ENCODE measurements at places on chromosomes 4 and X.

DNA sequence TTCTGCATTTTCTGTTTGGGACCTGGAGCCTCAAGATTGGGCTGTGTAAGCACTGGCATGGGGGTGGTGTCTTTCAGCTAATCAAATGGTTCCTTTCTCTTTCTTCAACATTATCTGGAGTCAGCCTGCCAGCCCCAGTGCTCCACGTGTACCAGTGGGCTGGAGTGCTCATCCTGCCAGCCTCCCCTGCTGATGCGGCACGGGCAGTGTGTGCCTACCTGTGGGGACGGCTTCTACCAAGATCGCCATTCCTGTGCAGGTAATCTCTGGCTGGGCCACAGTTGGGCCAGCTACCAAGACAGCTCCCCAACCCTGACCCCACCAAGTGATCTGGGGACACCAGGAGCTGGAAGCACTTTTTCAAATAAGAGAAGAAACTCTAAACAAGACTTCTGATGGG lies 229.2 kb downstream of the FRAS1 start:
- no peak for DNase-seq

DNA sequence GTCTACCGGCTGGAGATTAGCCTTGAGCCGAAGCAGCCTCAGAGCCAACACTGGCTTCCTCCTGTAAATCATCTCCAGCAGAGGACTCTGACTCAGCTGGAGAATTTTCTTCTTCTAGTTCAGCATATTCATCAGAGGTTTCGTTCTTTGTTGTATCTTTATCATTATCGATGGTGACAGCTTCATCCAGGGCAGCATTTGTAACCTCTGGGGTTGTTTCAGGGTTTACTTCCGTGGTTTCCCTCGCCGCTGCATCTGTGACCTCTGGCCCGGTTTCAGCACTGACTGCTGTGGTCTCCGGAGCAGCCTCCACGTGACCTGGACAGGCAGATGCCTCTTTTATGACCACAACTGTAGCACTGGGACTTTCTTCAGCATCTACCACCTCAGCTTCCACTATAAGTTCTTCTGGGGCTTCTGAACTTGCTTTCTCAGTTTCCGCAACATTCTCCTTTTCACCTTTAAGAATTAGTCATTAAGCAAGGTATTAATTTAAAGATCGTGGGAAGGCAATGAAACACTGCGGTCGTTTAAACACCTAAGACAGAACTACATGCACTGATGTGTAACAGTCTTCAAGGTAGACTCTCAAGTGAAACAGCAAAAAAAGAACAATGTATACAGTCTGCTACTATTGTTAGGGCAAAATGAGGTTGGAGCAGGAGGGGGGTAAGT lies 13.3 kb downstream of the MGARP start:
- DNase-seq: peak; percentile 74

DNA sequence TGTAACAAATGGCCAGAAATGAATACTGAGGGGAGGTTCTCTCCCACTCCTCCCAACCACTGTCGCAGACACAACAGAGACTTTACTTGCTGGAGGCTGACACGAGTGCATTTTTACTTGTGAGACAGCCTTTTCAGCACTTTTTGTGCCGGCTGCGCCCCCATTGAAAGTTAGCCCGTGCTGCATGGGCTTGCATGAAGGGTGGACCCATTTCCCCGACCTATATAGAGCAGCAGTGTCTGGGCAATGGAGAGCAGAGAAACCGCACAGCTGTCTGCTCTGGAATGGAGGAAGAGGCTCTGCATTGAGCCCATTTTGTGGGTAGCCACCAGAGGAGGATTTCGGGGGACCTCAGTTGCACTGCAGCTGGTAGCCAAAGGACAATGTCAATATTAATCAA lies 208.8 kb downstream of the UGT8 start:
- DNase-seq: no peak

- no peak for DNase-seq
These were observed 60.2 kb downstream of the CHRNA9 start for GRCh38 chr4:40395166-40395900.

DNA sequence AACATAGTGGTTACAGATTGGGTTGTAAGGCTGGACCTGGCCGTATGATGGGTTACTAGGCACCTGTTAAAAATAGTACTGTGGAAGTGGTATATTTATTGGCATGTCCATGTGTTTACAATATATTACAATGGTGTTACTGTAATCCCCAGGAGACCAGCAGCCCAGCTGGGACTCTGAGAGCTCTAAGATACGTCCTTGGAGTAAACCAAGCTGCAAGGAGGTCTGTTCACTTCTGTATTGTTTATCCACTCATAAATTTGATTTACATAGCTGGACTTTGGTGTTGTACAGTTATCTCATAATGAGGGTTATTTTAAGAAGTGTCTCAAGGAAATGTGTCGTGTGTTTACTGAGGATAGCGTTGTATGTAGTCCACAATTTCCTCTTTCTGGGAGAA lies 93.8 kb downstream of the TBL1X start:
- no peak for DNase-seq

DNA sequence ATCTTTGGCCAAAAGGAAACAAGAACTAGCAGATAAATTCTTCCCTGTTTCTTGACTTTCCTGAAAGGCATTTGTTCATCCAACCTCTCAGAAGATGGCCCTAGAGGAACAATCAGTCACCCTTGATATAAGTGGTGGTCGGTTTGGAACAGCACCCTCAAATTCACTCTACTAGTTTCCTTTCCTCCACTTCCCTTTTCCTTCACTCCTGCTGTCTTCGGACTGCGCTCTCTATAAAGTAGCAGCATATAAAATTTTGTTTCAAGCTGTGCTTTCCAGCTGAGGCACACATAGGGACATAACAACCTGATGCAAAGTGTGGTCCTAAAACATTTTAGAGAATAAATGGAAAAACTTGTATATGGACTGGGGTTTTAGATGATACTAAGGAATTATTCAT lies 29.0 kb upstream of the MOB1B start:
- DNase-seq: no peak

DNA sequence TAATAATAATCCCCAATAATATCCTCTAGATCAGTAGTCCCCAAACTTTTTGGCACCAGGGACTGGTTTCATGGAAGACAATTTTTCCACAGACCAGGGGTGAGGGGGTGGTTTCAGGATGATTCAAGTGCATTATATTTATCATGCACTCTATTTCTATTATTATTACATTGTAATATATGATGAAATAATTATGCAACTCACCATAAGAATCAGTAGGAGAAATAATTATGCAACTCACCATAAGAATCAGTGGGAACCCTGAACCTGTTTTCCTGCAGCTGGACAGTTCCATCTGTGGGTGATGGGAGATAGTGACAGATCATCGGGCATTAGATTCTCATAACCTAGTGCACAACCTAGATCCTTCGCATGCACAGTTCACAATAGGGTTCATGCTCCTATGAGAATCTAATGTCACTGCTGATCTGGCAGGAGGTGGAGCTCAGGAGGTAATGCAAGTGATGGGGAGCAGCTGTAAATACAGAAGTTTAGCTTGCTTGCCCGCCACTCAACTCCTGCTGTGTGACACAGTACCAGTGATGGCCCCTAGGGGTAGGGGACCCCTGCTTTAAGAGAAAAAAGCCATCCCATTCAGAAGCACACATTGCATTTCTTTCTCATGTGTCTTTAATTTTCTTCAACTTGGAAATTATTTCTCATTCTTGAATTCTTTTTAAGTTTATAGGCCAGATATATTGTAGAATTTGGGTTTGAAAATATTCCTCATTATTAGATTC lies 16.0 kb upstream of the SH3RF1 start:
- DNase-seq: no peak

GRCh38 chr4:151644622-151645021 lies 116.2 kb downstream of the GATB start:
- no peak for DNase-seq

GRCh38 chrX:63751481-63751880 lies 33.5 kb downstream of the ARHGEF9 start:
- no peak for DNase-seq

DNA sequence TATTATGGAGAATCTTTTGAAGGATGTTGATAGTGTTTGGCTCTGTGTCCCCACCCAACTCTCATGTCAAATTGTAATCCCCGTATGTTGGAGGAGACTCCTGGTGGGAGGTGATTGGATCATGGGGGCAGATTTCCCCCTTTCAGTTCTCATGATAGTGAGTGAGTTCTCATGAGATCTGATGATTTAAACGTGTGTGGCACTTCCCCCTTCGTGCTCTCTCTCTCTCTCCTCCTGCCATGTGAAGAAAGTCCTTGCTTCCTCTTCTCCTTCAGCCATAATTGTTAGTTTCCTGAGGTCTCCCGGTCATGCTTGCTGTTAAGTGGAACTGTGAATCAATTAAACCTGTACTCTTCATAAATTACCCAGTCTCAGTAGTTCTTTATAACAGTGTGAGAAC lies 166.1 kb upstream of the NUDT6 start:
- no peak for DNase-seq

GRCh38 chrX:134146493-134146892 lies 90.5 kb upstream of the CCDC160 start:
- DNase-seq: no peak

GRCh38 chrX:47366041-47366722 lies 4.2 kb upstream of the ZNF157 start:
- DNase-seq: peak; percentile 72

DNA sequence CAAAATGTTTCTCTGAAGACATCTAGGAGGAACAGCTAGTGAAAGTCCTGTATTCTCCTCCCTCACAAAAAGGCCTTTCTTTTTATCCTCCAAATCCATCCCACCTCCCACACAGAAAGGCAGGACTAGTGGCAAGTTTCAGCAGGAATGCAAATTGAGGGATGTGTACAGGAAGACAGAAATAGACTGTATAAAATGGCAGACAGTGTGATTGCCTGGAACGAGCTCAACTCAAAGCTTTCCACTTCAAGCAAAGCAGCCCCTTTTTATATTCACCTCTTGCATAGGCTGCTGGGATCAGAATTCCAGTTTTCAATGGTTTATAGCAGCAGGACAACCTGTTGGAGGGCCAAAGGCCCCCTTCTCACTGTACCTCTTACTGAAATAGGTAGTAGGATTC lies 57.5 kb downstream of the DCX start:
- DNase-seq: no peak

DNA sequence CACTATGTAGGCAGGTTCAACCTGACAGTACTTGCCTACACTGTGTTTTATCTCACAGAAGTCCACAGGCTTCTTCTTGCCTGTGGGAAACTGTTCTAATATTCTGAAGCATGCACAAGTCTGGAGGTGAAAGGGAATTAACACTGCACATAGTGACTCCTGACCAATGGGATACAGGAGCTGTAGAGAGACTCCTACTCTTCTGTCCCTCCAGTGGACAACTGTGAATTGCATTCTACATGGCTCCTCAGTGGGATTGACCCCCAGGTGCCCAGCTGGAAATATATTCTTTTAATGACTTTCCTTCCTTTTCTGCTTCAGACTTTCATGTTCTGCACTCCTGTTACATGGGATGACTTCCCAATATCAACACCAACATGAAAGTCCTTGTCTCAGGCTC lies 8.2 kb upstream of the YIPF6 start:
- DNase-seq: no peak

- no peak for DNase-seq
These were observed 28.9 kb downstream of the TENM3 start for GRCh38 chr4:182272151-182272550.

DNA sequence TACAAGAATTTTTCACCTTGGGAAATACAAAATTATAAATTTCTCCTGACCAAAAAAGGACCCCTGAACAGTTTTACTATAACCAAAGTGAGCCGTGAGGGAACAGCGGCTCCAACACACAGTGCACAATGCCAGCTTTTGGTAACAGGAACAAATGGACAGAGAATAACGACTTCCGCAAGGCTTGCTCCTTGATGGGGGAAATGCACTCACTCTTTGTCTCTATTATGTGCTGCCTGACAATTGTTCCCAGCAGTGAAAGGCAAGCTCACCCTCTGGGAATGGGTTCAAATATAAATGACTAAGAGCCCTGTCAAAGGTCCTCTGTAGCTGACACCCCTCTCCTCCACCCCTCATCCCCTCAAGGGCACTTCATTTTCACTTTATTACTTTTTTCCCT lies 325.8 kb upstream of the GALNT7 start:
- DNase-seq: no peak

DNA sequence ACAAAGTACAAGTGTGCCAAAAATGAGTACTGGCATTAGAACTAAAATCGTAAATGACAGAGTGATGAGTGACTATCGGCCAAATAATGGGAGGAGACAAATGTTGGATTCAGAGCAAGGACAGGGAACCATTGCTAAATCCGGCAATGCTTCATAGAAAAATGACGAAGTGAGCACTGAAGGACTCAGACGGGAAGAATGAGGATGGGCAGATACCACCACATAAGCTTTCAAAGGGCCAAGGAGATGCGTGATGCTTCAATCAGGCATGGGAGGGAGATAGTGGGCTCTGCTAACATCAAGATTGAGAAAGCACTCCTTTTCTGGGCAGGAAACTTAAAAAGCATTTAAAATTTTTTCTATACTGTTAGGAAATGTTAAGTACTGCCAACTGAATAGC lies 21.6 kb downstream of the RBBP7 start:
- no peak for DNase-seq

GRCh38 chr4:20420916-20421602 lies 169.4 kb downstream of the SLIT2 start:
- DNase-seq: no peak

DNA sequence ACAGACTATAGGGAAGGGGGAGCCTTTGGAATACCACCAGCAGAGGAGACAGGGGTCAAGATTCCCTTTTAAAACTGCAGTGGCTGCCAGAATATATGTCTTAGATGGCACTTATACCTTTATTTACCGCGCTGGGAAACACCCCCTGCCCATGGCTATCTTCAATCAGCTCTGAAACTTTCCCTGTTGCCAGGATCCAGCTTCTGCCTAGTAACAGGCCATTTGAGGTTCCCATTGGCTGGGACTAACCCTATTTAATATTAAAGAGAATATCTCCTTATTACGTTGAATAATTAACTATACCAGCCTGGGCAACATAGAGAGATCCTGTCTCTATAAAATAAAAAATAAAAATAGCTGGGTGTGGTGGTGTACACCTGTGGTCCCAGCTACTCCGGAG lies 23.8 kb downstream of the SOWAHB start:
- no peak for DNase-seq

DNA sequence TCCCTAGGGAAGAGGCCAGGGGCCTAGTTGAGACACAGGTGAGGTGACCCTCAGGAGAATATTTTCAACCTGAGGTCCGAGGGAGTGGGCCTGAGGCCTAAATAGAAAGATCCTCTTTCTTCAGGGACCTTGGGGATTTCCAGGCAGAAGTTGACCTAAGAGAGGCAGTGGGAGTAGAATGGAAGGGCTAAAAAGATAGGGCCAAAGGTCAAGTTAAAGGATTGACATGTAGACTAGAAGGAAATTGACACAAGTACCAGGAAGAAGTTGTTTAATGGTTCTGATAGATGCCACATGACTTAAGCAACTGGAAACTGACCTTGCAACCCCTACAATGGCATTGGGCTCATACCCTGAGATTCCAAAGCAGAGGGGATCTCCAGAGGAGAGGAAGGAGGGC lies 76.9 kb downstream of the SHROOM3 start:
- no peak for DNase-seq

DNA sequence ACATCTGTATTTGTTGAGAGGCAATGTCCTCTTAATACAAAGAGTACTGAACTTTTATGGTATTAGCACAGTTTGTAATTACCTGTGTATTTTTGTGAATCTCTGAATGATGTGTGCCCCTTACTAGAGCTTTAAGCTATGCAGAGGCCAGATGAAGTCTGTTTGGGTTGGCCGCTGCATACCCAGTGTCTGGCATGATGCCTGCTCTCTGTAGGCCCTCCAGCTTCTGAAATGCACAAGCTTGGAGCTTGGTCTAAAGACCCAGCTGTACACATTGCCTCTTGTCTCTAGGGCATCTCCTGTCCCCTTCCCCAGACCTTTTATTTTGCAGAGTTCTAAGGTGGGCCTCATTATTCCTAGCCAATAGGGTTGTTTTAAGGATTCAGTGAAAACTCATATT lies 68.6 kb downstream of the CDS1 start:
- DNase-seq: no peak

- DNase-seq: no peak
These were observed 173.4 kb upstream of the JADE1 start for GRCh38 chr4:128635955-128636560.

Measured in left cardiac atrium (tissue), 4 donors.